ENCODE measurements at places on chromosomes 12 and 14.
A peak's percentile ranks its signal among the peaks of the same experiment; 100 is the strongest.

GRCh38 chr14:90615517-90616060 lies 200.6 kb downstream of the TTC7B start:
- no peak for DNase-seq
- H3K27me3 ChIP-seq = no peaks in the 10 kb centered on the region
- no peak overlapping the region for H3K4me3 ChIP-seq
- no peaks in the 10 kb centered on the region for H3K36me3 ChIP-seq
- peaks cover under 1% of the 10 kb centered on the region for H3K4me1 ChIP-seq

- H3K4me1 ChIP-seq = peaks cover 18% of the 10 kb centered on the region
- DNase-seq = peak; percentile 53
- H3K27ac ChIP-seq = peak overlapping the region; percentile 92
- H3K27me3 ChIP-seq = no peaks in the 10 kb centered on the region
- H3K36me3 ChIP-seq = peaks cover 49% of the 10 kb centered on the region
Observed at GRCh38 chr12:12645485-12645884, 33.8 kb downstream of the CREBL2 start.

GRCh38 chr14:21191809-21192446 lies 36.1 kb upstream of the OR5AU1 start:
- peak overlapping the region; percentile 60 for H3K27ac ChIP-seq
- H3K4me3 ChIP-seq = peak overlapping the region; percentile 81
- H3K36me3 ChIP-seq = no peaks in the 10 kb centered on the region
- H3K27me3 ChIP-seq = peaks cover 9% of the 10 kb centered on the region
- peaks cover 15% of the 10 kb centered on the region for H3K4me1 ChIP-seq

DNA sequence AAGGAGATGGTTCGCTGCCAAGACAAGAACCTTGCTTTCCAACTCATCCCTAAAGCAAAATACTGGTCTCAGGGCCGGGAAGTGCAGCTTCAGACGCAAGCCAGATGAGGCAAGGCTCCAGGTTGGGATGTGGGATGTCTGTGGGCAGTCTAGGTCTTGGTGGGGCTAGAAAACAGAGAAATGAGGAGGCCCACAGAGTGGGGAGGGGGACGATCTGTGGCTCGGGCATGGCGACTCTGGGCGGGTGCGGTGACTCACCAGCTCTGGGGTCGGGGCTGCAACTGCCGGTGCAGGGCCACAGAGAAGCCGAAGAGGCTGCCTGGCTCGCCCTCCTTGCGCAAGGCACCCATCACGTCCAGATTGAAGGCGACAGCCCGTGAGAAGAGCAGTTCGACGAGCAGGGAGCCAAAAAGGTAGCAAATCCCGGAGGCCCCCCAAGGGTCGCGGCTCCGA lies 459 bp downstream of the ITGA7 start:
- H3K4me3 ChIP-seq = peak overlapping the region; percentile 22
- H3K36me3 ChIP-seq = no peaks in the 10 kb centered on the region
- H3K27me3 ChIP-seq = peaks cover 32% of the 10 kb centered on the region
- no peak overlapping the region for H3K27ac ChIP-seq
- no peak for DNase-seq
- H3K4me1 ChIP-seq = peaks cover 18% of the 10 kb centered on the region

DNA sequence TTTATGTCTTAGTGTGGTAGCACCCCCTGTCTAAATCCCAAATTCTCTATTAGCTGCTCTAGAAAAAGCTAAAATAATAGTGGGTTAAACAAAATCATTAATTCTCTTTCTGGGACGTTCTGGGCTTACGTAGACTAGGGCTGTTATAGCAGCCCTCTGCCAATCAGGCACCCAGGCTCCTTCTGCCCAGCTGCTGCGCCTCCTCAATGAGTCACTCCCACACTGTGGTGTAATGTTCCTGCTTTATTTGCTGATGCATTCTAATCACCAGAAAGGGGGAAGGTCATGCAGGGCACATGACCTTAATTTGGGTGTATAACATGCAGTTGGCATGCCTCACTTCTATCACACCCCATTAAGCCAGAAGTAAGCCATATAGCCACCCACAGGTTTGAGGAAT lies 294.5 kb downstream of the GALC start:
- H3K27ac ChIP-seq = no peak overlapping the region
- no peak for DNase-seq
- no peaks in the 10 kb centered on the region for H3K36me3 ChIP-seq
- H3K4me1 ChIP-seq = no peaks in the 10 kb centered on the region
- no peaks in the 10 kb centered on the region for H3K27me3 ChIP-seq

DNA sequence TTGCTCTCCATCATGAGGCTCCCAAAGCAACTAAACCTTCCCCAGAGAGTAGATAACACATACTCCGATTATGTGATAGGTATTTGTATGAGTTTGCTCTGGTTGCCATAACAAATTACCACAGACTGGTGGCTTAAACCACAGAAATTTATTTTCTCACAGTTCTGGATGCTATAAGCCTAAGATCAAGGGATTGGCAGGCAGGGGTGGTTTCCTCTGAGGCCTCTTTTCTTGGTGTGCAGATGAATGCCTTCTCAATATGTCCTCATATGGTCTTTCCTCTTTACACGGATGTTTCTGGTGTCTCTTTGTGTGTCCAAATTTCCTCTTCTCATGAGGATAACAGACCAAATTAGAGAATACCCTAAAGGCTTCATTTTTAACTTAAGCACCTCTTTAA lies 285.8 kb upstream of the GRIP1 start:
- H3K4me1 ChIP-seq = peaks cover 26% of the 10 kb centered on the region
- H3K27ac ChIP-seq = peak overlapping the region; percentile 58
- H3K27me3 ChIP-seq = no peaks in the 10 kb centered on the region
- peak; percentile 47 for DNase-seq

Data from activated T-cell treated with anti-CD3 and anti-CD28 coated beads, Interleukin-2, amount 50 U/mL, for 72 hours (primary cell).